ENCODE measurements at places on chromosomes 12 and 14.

DNA sequence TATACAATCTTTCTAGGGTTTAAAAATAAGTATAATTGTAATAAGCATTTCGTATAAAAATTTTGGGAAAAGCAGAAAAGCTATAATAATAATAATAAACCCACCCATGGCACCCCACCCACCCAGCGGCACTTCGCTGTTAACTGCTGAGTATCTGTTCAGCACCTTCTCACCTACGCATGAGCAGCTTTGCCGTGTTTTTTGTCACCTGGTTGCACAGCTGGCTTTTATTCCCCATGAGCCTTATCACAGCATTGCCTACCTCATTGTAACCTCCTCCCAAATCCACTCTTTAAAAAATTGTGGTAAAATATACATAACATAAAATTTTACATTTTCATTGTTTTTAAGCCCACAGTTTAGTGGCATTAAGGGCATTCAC lies 34.7 kb downstream of the CYP46A1 start:
- no peak for DNase-seq

GRCh38 chr14:75928690-75929181 lies 53.1 kb downstream of the TGFB3 start:
- no peak for DNase-seq

GRCh38 chr14:101928415-101928841 lies 35.9 kb upstream of the DYNC1H1 start:
- DNase-seq, result no peak

DNA sequence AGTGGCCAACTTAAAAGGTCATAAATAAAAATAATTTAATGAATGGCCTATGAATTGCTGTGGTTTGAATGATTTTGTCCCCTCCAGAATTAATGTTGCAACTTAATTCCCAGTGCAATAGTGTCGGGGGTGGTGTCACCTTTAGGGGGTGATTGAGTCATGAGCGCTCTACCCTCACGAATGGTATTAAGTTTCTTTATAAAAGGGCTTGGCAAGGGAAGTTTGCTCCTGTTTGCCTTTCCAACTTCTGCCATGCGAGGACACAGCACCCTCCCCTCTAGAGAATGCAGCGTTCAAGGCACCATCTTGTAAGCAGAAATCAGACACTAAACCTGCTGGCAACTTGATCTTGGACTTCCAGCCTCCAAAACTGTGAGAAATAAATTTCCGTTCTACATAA lies 253.3 kb downstream of the ATXN7L3B start:
- DNase-seq, result no peak

DNA sequence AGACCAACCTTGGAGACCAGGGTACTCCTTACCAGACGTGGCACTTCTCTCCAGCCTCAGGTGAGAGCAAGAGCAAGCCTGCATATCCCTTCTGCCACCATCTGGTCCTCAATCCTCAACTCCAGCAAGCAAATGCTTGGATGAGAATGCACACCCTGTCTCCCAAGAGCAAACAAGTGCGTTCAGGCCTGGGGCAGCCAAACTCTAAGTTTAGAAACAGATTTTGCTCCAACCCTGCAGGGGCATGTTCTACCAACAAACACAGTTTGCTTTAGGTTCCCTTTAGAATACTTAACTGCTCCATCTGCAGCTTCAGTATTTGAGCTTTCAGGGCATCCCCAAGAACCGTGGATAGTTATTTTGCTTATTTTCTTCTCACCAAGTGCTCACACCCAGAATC lies 55.9 kb upstream of the FICD start:
- DNase-seq, result no peak

DNA sequence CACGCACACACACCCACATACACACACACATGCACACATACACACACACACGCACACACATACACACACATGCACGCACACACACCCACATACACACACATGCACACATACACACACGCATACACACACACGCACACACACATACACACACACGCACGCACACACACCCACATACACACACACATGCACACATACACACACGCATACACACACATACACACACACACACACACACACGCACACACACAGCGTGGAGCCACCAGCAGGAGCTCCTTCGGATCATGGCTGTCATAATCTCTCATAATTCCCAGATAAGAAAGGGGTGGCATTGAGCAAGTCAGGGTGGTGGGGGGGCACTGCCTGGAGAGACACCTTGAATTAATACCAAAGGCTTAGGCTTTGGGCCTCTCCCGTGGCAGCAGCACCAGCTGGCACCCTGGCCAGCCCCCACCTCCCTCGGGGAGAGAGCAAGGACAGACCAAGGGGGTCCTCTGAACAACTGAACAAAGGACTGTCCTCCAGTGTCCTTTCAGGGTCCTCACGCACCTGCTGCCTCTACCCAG lies 21.9 kb downstream of the ANO2 start:
- DNase-seq, result no peak

DNA sequence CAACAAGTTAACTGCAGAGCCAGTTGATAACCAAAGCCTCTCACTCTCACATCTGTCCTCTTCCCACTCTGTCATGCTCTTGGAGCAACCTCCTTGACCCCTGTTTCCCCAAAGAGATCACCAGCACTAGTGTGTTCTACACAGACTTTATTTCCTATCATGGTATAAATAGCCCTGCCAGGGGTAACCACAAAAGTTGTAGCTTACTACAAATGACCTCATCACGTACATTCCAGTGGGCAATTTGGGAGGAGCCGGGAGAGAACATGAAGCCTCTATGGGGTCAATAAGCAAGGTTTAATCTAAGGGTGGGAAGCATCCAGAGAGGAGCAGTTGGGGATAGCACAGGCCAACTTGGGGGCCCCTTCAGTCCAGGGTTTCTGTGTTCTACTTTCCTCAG lies 186.5 kb downstream of the KCNA5 start:
- DNase-seq, result no peak

DNA sequence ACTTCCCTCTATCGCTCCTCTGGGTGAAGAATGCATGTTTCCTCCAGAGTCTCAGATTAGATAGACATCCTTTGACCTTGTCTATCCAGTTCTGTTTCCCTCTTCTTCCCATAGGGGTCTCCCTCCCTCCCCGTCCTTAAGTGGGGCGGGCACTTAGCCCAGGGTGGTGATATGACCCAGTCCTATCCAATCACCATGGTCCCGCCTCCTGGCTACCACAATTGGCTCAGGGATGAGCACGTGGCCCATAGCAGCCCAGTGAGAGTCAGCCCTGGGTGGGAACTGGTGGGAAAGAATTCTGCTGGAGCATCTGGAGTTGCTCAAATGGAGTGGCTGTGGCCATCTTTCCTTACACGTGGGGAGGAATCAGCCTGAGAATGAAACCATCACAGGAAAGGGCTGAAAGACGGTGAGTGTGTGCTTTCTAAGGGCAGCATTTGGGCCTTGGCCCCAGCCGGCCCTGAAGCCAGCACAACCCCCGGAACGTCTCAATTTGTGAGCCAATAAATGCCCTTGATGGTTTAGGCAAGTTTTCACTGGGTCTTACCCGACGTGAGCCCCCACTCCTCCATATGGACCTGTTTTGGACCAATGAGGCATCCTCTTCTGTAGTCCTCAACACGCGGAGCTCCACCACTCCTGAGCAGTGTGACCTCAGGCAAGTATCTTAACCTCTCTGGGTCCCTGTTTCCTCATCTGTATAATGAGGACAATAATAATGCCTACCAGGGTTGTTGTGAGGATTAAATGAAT lies 14.4 kb upstream of the MLXIP start:
- DNase-seq, result peak; percentile 76

DNA sequence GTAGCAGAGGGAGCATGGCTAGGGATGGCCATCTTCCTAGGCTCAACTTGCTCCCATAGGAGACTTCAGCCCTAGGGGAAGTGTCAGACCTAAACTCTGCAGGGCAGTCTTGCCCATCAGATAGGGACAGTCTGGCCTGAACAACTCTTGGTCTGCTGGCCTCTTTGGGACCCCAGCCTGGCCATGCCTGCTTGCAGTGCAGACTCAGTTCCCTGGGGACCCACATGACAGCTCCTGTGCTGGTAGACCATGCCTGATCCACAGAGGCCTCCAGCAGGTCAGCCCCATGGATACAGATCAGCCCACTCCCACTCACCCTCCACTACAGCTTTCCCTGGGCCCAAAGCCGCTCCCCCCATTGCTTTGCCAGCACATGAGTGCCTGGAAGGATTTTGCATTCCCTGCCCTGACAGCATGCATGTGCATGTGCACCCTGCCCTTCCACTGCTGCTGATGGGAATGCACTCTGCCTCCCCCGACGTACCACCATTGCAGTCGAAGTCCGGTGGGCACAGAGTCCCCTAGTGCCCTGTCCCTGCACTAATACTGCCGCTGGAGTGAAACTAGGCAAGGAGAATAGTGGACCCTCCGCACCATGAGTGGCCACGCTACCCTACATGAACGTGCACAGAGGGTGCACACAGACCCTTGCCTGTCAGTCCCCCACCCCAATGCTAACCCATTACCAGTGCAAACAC lies 841.4 kb downstream of the FSCB start:
- no peak for DNase-seq

- DNase-seq, result no peak
Observed at GRCh38 chr12:7161327-7161726, 28.2 kb upstream of the PEX5 start.
